ENCODE measurements at places on chromosomes 16 and 17.

DNA sequence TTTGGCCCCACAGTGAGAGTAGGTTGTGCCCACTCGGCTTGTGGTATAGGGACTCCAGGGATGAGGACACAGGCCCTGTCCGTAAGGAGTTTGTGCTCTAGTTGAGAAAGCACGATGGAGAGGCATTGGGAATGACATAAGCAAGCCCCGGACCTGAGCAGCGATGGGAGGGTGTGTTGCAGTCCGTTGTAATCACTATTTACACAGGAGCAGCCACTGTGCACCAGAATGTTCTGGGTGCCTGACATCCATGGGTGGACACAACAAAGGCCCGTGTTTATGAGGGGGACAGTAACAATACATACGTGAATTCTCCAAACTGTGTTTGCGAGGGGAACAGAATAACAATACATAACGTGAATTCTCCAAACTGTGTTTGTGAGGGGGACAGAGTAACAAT, 86.8 kb downstream of the NPIPB11 start:
- DNase-seq = no peak

DNA sequence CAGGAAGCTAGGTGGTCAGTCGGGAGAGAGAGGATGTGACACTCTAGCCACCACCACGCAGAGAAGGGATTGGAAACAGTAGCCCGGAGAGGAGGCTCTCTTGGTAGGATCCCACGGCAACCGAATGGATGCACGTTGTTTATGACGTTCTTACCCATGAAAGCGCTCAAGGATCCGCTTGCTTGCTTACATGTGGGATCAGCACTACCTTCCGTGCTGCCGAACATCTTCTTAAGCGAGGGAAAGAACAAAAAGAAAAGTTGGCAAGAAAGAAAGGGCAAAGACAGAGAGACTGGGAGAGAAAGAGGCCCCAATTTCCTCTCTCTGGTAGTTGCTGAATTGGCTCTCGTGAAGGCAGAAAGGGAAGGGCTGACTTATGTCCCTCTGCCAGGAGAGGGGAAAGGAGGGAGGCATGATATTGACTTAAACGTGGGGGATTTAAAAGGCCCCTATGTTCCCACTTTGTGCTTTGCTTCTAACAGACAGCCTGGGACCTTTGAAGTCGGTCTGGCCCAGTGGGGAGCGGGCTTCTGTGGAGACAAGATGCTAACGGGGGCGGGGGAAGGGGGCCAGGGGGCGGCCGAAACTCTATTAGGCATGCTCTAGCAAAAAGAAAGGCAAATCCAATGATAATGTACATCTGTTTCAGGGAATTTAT, 35.4 kb downstream of the SNX20 start:
- no peak for DNase-seq

DNA sequence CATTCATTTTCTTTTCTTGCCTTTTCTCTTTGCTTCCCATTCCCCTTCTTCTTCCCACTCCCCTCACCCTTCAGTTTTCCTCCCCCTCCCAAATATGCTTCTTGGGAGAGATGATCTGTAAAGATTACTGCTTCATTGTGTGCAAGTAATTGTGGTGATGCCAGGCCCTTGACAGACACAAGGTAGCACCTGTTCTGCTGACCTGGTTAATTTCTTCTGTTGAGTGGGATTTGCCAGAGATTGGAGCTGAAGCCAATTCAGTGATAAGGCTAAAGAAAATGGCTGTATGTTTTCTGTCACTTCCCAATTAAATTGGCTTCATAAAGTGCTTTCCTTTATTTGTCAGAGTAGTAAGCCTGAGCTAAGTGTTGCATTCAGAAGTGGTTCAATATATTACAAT, 44.5 kb downstream of the AATF start:
- DNase-seq = no peak

GRCh38 chr17:18262641-18263040, 2.2 kb downstream of the MIEF2 start:
- DNase-seq = no peak

GRCh38 chr17:4476017-4476416, 22.7 kb upstream of the SPNS2 start:
- DNase-seq = no peak

DNA sequence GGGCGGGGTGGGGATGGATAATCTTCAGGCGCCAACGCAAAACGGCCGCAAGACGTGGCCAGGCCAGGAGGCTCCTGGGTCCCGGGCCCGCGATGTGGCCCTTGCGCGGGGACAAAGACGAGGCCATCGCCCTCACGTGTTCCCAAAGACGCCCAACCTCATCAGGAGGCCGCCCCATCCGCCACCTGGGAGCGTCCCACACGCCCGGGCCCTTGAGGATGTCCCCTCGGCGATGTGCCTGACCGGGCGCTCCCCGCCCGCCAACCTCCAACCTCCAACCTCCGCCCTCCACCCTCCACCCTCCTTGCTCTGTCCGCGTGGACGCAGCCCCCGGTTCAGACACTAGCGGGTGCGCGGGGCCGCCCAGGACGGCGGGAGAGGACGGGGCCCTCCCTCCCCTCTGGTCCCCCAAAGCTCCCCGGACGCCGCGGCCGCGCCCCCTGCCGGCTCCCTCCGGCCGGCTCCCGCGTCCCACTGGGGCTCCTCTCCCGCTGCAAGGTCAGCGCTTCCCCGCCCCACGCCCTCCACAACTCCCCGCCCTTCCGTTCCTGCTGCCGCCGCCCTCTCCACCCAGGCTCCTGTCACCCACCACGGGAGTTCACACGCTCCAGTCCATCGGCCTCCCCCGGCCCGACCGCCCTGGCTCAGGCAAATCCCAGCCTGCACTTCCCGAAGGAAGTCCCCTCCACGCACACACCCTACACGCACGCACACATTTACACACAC, 250.8 kb upstream of the RPL38 start:
- peak; percentile 11 for DNase-seq

DNA sequence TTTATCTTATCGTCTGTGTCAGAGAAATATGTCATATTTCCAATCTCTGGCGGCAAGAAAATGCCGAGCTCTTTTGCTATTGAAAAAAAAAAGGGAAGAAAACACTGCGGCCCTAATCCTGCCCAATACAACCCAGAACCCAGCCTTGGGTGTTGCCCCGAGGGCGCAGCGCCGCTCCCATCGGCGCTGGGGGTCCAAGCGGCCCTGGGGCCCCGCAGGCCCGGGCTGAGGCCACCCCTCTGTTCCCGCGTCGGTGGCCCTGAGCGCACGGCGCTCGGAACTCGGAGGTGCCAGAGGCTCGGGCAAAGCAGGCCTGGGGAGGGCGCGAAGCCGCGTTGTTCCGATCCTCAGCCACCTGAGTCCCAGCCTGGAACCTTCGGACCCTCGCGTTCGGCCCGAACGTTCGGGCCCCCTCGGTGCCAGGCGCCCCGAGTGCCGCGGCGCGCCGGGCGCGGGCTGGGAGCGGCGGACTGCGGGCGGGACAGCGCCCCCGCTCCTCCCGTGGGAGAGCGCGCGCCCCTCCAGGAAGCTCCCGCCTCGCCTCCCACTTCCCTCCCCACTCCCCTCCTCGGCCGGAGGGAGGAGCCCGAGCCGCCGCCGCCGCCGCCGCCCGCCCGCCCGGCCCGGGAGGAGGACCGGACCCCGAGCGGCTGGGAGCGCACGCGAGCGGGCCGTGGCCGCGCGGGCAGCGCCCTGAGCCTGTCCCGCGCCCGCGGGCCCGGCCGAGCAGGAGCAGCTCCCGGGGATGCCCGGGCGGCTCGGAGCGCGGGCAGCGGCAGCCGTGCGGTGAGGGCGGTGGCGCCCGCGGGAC, at the start of gene CPNE2:
Gene CPNE2, plus strand, starts transcription at position 609 of the 811 bp plus-strand sequence. CDS start 18,160 bp downstream, outside the sequence.
- DNase-seq = peak; percentile 45

DNA sequence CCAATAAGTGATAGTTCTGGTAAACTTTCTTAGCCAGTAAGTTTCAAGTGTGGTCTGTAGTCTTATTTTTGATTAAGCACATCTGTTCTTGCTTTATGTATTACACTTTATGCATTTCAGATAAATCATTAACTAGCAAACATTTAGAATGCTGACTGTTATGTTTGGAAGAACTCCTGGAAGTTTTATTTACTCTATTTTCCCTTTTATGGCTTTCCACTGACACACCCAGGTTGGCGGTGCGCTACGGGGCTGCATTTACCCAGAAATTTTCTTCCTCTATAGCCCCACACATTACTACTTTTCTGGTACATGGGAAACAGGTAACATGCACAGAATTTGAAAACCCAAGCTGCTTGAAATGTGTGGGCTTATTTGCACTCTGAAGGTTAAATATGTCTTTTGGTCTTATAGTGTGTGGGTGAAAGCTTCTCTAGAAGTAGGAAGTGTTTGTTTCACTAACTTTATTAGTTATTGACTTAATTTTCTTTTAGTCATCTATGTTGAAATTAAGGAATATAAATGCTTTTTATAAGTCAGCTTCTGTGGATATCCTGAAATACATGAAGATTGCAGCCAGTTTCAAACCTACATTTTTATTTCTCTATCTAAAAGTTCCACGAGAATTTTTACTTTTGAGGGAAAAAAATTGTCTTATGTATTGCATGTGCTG, 203.7 kb downstream of the PHKB start:
- DNase-seq = no peak

DNA sequence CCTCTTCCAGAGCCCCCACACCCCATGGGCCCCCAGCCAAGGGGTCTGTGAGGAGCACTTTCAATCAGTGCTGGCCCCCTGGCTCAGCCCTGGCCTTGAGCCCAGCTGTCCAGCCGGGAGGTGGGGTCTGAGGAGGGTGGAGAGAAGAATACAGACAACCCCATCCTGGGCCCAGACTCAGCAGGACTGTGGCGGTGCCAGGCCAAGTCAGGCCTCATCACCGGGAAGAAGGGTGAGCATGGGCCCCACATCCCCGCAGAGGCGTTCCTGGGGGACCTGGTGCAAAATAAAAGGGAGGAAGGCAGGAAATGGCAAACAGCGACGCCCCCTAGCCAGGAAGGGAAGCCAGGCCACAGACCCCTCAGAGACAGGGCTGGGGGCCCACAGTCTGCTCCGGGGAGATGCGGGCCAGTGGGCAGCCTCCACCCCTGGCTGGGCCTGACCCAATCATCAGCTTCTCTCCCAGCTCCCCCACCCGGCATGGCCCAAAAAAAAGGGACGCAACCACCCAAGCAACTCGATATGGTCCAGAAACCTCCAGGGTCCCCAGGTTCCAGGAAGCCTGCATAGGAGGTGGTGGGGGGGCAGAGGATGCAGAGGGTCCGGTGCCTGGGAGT, 20.6 kb downstream of the ZNF423 start:
- no peak for DNase-seq

DNA sequence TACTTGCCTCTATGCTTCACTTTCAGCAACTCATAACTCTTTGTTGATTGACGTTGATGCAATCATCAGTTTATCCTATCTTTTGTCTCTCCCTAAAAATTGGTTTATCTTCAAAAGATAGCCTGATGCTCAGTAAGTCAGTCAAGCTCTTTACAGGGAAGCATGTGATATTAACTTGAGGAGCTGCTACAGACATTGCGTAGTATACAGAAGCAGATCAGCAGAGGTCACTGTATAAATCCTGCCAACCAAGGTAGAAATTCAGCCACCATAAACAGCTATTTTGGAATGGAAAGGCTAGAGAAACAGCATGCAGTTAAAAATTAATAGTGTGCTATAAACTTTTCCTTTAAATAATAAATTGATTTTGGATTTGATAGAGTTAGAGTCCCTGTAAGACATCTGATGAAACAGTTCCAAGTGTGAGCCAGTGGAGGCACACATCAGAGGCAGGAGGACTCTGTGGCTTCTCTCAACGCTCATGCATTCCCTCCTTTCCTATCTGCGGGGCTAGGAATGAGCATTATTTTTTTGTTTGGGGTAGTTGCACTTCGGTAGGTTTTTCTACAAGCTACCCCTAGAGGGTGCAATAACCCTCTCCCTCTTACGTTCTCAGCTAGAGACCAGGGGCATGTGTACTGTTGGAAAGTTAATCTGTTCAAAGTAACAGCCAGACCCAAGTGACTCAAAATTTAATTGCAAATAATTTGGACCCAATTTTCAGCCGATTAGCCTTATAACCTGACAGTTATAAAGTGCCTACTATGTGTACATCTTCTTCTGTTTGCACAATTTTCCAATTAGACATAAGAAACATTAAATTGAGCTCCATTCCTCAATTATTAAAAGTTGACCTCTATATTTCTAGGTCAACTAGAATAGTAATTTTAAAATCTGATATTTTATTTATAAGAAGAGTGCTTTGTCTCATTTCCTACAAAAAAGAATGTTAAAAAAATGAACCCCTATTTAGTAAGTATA, 647.7 kb upstream of the SOX9 start:
- peak; percentile 14 for DNase-seq

GRCh38 chr17:43953746-43954145, at the start of gene PYY:
TSS of gene PYY (minus strand) at chr17:43953940. CDS start at chr17:43953483, 457 bp downstream.
- DNase-seq = no peak

DNA sequence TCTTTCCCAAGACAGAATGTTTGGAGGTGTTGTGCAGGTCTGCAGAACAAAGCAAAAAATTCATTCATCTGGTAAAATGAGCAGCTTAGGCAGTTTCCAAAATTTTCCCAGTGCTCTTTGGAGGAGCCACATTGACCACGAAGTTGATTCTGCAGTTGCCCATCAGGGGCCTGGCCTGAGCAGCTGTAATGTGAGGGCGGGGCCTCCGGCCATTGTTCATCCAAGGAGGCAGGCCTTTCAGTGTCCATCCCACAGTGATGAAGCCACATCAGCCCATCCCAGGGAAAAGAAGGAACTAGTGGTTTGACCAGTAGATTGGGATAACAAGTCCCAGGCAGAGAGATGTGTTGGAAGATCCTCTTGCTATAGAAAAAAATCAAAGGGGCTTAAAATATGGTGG, 10.1 kb downstream of the UBFD1 start:
- no peak for DNase-seq

GRCh38 chr17:52064791-52065211, 93.7 kb downstream of the CA10 start:
- DNase-seq = no peak

DNA sequence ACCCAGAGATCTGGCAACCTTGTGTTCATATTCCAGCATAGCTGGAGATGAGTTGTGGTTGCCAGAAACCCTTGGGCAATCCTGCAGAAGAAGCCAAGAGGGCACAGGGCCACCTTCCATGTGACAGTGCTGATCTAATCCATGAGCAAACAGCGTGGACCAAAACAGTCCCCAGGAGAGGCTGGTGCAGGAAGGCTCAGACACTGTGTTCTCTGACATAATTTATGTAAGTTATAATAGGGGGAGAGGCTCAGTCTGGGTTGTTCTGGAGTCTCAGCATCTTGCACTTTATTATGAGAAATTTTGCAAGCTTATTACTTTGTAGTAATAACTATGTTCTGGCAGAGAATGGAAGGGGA, 273.9 kb downstream of the HAPSTR1 start:
- DNase-seq = no peak

GRCh38 chr16:89330177-89330856, 112.8 kb downstream of the ZNF778 start:
- DNase-seq = no peak

- no peak for DNase-seq
Measured at GRCh38 chr17:5769593-5770354, 185.5 kb upstream of the NLRP1 start.

- no peak for DNase-seq
Measured at GRCh38 chr16:25097276-25097975, 14.1 kb upstream of the LCMT1 start.

GRCh38 chr17:1286379-1287106, 7.1 kb downstream of the TRARG1 start:
- no peak for DNase-seq
